ENCODE measurements at places on chromosomes 3 and 15.
A peak's percentile ranks its signal among the peaks of the same experiment; 100 is the strongest.

DNA sequence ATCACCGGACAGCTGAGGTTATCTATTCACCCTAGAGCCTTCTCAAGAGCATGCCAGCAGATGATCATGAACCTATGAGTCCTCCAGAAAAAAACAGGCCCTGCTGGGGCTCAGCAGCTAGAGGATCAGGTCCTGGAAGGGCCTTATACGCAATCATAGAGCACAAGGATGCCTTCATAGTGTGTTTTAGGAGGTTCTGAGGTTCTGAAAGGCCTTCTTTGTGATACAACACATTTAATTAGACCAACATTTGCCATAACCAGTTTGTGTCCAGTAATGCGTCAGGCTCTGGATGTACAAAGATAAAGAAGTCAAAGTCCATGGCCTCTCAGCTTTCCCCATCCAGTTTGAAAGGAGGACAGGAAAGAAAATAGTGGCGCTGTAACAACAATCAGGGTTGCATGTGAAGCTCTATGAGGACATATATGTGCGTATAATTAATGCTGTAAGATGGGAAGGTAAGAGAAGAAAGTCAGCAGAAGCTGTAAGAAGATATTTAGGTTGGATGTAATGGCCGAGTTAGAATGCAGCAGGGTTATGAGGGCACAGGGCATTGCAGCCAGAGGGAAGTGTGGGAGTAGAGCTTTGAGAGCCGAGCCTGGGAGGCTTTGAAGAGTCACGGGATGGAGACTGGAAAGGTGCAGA is 302.6 kb upstream of the TBL1XR1 start:
- DNase-seq, result no peak

GRCh38 chr15:58227706-58228543 is 89.7 kb downstream of the AQP9 start:
- peak; percentile 82 for DNase-seq

DNA sequence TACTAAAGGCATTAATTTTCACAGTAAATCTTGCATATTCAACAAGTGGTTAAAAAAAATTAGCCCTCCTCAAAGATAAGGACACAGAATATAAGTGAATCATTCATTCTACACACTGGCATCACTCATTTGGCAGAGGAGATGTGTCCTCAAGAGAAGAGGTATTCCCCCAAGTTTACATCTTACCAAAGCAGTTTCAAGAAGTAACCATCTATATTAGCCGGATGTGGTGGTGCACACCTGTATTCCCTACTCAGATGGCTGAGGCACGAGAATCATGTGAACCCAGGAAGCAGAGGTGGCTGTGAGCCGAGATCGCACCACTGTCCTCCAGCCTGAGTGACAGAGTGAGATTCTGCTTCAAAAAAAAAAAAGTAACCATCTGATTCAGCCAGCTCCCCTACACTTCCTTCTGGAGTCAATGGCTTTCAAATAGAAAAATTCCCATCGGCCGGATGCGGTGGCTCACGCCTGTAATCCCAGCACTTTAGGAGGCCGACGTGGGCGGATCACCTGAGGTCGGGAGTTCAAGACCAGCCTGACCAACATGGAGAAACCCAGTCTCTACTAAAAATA is 15.4 kb downstream of the RAF1 start:
- no peak for DNase-seq

DNA sequence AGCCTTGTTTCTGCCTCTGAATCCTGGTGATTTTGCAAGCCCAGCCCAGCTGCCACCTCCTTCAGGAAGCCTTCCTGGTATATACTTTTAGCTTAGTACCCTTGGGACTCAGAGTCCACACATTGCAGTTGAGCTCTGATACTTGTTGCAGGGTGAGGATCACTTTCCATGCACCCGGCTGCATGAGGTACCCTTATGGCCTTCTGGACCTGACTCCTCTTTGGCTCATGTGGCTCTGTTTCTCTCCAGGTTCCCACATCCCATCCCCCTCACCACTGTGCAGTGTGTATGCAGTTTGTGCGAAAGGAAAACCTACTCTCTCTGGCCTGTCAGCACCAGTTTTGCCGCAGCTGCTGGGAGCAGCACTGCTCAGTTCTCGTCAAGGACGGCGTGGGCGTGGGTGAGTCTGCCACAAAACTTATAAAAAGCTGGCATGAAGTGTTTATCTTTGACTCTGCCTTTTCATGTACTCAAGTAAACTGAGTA is 23.1 kb upstream of the P4HTM start:
- DNase-seq, result no peak

DNA sequence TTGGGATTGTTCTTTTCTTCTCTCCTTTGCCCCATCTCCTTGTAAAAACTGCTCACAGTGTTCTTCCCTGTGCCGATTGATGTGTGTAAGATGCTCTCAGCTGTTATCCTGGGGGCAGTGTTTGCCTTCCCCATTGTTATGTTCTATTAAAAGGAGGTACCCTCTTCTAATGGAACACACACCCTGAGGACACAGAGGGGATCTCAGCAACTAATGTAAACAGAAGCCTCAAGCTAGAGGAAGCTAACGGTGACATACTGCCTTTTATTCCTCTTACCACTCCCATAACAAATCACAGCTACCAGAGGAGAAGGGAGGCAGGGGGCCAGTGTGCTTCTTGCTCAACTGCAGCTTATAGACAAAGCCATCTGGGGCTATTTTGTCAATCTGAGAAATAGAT is 2.2 kb downstream of the TAGLN3 start:
- DNase-seq, result no peak

DNA sequence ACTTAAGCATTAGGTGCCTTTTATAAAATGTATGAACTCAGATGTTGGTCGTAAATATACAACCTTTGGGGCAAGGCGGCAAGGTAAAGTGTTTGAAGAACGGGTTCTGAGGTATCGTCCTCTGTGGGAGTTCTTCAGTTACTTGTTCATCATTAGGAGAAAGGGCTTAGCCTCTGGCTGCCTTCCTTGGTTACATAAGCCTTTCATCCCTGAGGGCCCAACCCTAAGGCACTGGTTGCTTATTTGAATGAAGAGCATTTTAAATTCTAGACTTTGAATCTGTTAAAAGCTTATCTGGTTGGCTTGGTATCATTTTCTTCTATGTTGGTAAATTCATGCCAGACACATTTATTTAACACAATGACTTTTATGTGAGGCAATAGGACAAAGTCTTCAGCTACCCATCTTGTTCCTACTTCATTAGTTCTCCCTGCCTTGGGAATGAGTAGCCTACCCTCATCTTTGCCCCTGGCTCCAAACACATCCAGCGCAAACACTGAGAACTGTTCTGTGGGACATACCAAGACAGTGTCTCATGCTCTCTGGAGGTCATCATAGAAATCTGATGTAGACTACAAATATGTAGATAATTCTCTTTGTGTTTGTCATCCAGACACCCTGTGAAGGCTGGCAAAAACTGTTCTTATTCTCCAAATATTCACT is 12.4 kb upstream of the CCDC80 start:
- DNase-seq, result peak; percentile 98

GRCh38 chr3:27677565-27677964 is 44.6 kb downstream of the EOMES start:
- DNase-seq, result peak; percentile 99

DNA sequence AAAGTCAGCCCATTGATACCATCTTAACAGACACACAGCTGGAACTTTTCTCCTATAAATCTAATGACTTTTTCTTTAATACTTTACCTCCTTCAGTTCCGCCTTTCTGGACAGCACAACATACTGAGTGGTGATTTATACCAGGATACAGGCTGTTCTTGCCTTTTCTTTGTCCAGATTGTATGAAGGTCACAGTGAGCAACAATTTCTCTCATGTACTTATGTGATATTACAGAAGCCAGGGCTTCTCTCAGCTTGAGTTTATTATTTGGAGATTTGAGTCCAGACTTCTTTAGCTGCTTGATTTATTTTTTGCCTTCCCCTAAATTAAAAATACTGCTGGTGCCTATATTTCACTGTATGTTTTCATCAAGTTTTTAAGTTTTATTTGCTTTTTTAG is 976.0 kb downstream of the ROBO2 start:
- DNase-seq, result no peak

- no peak for DNase-seq
Observed at GRCh38 chr15:70087708-70088352, 9.9 kb downstream of the TLE3 start.

GRCh38 chr3:187957165-187957581 is 196.8 kb upstream of the LPP start:
- peak; percentile 55 for DNase-seq

GRCh38 chr3:175433026-175433674 is 574.0 kb downstream of the NAALADL2 start:
- peak; percentile 67 for DNase-seq

- DNase-seq, result no peak
Observed at GRCh38 chr15:42523331-42523730, 25.3 kb downstream of the LRRC57 start.

DNA sequence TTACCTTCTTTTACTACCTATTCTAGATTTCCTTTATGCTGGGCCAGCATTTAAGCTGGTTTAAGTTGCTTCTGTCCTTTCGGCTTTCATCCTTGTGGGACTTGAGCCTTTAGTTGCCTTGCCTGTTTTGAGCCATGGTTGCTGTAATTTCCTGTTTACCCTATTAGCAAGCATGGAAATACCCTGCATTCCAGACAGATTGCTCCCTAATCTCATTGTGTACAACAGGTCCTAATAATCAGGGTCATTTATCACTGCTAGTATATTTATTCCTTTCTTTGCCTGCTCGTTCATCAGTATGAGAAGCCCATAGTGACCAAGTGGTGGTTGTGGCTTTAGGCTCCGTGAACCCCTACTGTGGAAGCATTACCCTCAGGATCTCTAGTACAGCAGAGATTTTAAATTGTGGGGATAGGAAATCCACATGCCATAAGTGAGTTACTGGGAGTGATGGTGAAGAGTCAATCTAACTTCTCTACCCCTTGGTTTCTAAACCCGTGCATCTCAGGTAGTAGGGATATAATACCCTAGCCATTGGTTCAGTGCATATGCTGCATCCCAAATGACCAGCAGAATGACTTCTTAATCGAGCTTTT is 31.9 kb downstream of the NCK1 start:
- DNase-seq, result peak; percentile 93

DNA sequence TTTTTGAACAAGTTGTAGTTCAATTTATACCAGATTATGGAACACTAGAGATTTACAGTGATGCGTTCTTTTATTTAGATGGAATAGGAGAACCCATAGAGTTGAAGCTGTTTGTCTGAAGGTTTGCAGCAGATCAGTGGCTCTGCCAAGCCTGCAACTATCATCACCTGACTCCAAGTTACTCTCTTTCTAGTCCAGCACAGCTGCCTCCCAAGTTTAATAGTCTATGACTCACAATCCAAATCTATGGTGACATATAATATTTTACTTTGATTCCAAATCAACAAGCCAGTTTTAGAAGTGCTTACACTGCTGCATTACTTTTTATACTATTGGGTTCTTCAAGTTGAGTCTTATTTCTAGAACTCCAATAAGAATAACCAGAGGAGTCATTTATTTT is 400.4 kb downstream of the LPP start:
- DNase-seq, result peak; percentile 67

DNA sequence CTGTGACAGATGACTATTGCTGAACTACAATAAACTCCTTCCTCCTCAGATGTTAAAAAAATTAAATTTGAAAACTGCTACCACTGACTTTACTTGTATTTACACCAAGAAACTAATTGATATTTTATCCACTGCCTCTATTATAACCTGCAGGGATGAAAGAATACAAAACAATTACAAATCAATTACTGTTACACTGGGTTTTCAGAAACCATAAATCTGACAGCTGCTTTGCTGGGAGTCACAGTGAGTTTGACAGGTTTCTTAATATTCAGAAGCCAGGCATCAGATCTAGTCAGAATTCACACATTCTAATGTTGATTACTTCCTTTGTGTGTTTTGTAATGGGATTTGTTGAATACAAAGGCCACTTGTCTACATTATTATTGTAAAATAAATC is 252.6 kb upstream of the MRPL3 start:
- no peak for DNase-seq

GRCh38 chr15:76996076-76996525 is 1.2 kb downstream of the PSTPIP1 start:
- no peak for DNase-seq

DNA sequence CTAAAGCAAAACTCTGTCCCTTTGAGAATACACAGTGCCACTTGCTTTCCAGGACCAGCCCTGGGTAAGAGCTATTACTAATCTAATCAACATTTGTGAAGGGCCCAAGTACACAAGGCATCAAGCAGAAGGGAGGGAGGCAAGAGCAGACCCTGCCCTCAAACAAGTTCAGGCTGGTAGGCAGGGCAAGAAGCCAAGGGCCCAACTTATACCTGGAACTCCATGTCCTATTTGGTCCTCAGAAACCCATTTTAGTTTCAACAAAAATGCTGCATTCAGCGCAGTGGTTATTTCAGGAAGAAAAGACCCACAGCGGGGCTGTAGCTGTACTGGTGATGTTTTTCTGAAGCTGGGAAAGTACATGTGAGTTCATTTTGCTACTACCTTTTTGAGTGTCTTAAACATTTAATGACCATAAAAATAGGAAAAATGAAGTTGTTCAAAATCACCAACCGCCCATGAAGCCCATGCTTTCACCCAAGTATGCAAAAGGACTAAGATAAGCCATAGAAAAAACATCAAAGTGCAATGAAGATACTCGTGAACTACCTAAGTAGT is 2.8 kb downstream of the RPS17 start:
- DNase-seq, result no peak

DNA sequence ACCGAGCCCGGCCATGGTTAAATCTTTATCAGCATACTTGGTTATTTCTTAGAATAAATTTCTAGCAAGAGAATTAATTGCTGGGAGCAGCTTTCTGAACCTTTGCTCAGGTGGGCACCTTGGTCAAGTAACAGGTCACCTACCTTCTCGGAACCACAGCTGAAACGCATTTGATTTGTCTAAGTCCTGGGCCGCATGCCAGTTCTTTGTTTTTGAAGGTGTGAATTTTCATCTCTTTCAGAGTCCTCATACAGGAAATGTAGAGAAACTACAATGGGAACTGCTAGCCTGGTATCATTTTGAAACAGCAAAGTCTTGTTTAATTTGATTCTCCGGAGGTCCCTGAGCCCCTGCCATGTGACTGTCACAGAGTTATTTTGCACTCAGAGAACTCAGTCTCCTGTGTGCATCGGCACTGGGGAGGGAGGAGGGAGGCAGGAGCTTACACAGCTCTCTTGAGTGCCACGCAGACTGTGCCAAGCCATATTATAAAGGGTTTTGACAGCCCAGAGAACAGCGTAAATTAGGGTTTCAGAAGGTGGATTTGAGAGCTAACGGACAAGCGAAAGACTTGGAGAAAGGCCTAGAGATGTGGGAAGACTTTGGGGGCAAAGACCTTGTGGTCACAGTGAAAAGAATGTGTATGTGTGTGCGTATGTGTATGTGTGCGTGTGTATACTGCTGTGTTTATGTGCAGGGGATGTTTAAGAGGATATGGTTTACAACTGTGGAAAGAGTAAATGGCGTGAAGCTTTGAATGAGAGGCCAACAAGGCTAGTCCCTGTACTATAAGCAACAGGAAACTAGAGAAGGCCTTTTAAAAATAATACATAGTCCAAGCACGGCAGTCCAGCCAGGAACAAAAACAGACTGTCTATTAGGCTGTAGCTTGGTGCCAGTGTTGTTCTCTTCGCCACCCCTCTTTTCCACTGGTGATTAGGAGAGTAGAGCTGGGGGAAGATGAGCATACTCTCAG is 61.8 kb upstream of the ATP13A3 start:
- peak; percentile 38 for DNase-seq

Measured in iris pigment epithelial cell (primary cell).